ENCODE measurements at places on chromosomes 3 and 15.

DNA sequence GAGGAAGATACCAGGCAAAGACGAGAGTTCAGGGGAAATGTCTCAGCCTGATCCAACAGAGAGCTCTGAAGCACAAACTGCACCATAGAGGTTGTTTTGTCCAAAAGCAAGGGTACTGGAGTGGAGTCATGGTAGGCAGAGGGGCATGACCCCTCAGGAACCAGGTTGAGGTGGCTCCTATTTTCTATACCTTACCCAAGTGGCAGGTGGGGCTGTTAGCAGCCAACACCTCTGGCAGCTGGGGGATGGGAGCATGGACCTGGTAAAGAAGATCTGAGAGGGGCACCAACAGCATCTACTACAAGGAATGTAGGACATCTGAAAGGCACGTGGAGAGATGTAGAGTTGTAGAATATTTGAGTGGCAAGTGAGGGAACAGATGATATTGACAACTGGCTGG is 85.2 kb downstream of the GAP43 start:
- no peak for DNase-seq

DNA sequence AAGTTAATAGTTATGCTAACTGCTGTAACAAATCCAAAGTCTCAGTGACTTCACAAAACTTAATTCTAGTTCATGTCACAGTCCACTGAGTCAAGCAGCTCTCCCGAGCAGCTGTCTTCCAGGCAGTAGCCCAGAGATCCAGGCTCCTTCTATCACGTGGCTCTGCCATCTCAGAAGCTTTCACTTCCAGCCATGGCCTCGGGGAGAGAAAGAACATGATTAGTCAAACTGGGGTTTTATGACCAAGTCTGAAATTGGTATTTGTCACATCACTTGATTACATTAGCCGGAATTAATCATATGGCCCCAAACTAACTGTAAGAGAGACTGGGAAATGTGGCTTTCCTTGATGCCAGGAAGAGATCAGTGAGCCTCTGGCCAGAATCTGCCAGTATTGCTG is 70.2 kb upstream of the DGKG start:
- DNase-seq = no peak

DNA sequence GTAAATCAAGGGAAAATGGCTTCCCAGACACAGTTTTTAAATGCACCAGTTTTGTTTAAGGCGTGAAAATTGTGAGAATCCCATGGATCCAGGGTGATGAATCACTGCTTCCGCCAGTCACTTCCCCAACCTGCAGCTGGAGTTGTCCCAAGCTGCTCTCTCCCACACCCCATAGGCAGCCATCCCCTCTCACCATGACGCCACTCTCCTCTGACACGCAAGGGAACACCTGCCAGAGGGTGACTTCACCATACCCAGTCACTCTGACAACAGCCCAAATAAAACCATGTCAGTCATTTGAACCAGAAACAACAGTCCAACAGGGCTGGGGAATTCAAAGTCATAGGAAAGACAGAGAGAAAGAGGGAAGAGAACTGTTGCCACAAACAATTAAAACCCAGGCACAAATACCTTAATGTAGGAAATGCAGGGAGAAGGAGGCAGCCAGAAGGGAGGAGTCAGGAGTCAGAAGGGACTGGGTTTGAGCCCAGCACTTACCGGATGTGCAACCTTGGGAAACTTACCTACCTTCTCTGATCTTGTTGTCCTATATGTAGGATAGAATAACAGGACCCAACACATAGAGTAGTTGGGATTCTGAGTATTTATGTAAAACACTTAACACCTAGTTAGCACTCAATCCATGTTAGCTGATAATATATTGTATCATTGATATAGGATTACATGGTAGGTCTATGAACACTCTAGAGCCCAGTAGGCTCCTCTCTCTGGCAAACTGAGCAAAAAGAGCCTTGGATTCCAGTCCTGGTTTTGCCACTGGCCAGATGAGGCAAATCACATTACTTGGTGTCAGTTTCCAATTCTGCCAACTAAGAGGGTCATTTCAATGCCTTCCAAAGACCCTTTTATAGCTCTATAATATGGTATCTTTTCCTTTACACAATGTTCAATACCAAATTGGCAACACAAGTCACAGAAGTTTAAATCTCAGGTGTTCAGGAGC is 326.3 kb upstream of the ICE2 start:
- no peak for DNase-seq

DNA sequence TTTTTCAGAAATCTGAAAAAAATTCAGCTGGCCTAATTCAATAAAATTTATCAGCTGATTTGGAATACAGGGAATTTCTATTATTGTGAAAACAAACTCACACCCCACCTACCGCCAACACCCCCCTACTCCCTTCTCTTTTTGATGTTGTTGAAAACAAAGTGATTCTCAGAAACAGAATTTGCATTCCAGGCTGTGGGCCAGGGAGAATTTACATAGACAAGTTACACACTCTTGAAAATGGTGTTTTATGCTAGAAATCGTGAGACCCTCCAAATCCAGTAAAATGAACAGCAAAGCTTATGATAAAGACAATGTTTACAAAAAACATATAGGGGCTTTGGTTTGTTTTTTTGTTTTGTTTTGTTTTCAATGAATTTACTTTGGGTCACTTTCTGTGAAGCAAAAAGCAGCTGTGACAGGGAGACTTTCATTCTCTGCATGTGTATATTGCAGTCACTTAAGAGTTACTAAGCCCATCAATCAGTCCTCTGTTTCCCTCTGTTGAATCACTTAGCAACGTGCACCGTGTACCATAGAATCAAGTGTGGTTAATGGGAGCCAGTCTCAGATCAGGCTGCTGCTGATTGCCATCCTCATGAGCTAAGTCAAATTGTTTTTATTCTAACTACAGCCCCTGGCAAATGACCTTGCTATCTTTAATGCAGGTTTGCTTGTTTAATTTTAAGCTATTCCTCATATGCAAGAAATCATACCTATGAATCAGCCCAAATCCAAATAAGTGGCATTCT is 159.8 kb downstream of the ALCAM start:
- DNase-seq = no peak

DNA sequence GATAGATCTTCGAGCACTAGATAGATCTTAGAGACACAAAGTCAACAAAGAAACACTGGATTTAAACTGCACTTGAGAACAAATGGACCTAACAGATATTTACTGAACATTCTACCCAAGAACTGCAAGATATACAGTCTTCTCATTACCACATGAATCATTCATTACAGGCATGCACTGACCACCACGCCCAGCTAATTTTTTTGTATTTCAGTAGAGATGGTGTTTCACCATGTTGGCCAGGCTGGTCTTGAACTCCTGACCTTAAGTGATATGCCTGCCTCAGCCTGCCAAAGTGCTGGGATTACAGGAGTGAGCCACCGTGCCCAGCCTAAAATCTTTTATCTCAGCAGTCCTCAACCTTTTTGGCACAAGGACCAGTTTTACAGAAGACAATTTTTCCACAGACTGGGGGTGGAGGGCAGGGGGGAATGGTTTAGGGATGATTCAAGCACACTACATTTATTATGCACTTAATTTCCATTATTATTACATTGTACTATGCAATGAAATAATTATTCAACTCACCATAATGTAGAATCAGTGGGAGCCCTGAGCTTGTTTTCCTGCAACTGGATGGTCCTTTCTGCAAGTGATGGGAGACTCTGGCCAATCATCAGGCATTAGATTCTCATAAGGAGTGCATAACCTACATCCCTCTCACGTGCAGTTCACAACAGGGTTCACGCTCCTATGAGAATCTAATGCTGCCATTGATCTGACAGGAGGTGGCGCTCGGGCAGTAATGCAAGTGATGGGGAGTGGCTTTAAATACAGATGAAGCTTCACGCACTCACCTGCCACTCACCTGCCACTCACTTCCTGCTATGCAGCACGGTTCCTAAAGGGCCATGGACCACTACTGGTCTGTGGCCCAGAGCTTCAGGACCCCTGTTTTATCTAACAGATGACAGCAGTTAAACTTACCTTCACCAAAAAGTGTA is 21.7 kb downstream of the CSNK1G1 start:
- DNase-seq = peak; percentile 60

- DNase-seq = no peak
Measured at GRCh38 chr3:194632809-194633348, 340 bp downstream of the TMEM44 start.

DNA sequence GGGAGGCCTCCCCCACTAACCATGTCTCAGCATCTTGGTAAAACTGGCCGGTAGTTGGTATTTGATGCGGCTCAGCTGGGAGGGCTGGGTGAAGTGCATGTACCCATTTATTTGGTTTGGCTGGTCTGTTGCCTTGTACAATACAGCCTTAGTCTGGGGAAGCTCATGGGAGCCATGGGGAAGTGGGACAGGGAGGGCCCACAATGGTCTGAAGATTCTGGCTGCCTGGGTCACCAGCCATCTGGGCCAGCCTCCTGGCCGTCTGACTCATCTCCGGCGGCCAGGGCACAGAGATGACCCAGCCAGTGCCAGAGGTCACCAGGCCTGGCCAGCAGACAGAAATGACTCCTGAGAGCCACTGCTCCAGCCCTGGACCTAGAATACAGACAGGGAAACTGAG is 51.6 kb upstream of the SMAD6 start:
- no peak for DNase-seq

- no peak for DNase-seq
Measured at GRCh38 chr15:36936613-36937012, 163.7 kb downstream of the MEIS2 start.

GRCh38 chr3:4529876-4530588 is 36.9 kb downstream of the ITPR1 start:
- no peak for DNase-seq

DNA sequence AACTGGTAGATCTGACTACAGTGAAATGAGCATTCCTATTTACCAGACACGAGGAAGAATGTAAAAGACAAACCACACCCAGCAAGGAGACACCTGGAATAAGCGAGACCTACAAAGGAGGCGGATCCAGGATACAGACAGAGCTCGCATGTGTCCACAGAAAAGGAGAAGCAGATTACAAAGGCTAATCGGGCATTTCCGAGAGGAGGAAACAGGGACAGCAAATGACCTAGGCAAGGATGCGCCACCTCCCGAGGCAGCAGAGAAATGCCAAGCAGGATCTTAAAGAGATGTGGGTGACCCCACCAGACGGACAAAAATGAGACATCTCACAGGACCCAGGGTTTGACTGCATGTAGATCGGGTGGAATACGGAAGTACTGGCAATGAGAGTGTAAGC is 63.2 kb upstream of the IQSEC1 start:
- no peak for DNase-seq

- no peak for DNase-seq
Measured at GRCh38 chr15:65020419-65020818, 9.0 kb downstream of the MTFMT start.

DNA sequence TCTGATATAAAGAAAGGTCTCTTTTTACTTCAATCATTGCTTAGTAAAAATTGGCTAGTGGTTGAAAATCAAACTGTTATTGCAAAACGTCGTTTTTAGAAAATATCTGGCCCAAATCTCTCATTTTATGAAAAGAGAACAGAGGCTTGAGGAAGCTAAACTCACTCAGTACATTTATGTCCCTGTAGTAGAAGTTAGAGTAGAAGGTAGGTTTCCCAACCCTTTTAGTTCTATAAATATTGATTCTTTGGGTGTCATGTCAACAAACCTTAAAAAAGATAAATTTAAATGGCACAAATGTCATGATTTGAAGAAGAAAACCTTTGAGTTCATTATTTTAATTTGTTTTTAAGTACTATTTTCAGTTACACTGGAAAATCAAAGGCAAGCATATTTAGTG is 722.3 kb upstream of the NECTIN3 start:
- DNase-seq = no peak

DNA sequence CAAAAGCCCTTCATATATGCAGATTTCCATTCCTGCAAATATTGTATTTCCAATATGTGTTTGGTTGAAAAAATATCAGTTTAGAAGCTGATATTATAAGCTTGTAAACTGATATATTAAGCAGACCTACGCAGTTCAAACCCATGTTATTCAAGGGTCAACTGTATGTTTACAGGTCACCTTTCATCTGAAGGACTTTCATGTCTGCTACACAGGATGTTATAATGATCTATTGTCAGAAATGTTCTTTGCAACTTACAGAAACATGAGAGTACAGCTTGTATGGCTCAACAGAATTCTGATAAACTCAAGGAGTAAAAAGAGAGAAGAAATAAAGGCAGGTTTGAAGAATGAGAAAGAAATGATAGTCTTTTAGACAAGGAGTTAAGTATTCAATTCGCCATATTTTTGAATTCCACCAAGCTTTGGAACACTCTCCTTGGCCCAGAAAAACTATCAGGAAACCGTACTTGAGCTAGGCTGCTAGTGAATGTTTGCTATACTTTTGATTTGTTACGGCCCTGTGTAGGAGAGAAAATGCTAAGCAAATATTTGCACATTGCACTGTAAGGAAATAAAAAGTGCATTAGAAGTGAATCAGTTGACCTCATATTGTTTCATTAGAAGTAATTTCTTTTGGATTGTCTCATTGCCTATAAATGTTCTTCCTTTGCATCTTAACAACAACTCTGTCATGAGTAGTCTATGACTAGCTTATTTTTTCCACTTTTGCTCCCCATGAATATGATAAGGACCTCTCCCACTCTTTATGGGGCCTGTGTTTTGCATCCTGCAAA is 81.2 kb downstream of the NEK11 start:
- no peak for DNase-seq

- DNase-seq = no peak
Measured at GRCh38 chr3:30847592-30847991, 46.9 kb downstream of the GADL1 start.

DNA sequence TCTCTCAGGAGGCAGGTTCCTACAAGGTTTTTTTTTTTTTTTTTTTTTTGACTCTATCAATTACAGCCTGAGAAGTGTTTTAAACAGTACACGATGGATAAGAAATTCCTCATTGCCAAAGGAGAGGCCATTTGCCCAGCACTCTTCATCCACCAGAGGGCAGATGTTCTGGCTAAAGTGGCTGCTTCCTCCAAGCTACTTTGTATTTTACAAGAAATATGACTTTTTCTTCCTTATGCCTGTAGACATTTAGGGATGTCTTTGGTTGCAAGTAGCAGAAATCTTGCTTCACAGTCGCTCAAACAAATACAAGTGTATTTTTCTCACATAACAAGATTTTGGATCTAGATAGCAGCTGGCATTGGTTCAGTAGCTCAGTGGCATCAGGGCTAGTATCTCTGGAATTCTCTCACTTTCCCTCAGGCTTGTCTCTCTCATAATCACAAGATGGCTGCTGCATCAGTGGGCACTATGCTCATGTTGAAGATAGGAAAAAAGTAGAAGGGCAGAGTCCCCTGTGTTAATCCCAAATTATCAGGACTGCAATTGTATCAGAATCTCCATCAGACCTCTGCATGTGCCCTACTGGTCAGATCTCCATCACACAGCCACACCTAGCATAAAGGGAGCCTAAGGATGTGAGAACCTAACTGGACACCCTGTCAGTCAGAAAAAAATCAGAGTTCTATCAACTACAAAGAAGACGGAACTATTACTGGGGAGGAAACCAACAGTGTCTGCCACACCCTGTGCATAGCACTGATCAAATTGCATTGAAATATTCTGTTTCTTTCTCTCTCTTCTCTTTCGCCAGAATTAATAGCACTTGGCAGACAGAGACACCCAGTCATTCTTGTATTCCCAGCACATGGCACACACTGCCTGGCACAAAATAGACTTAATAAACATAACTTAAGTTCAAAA is 138.9 kb upstream of the COL8A1 start:
- no peak for DNase-seq

All from CD4-positive, alpha-beta T cell treated with Interleukin-10 for 1 hour (primary cell).